NCI-H1436 (cell line): ENCODE measurements at places on chromosomes 3 and 15.

GRCh38 chr3:143120716-143121240 is 1.2 kb downstream of the CHST2 start:
- DNase-seq = no peak

DNA sequence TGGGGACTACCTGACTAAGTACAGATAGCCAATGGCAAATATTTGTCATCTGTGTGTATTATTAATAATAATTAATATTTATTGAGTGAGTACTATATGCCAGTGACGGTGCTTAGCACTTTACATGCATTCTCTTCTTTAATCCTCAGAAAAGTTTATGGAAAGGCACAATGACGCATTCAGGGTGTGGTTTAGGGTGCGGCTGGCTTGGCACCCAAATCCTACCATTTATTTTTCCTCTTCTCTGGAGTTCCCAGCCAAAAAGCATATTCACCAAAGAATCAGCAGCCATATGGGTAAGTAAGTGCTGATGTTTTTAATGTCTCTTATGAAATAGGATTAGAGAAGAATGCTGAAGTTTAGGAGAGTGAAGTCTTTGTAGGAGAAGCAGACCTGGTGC is 140.4 kb upstream of the TP63 start:
- no peak for DNase-seq

DNA sequence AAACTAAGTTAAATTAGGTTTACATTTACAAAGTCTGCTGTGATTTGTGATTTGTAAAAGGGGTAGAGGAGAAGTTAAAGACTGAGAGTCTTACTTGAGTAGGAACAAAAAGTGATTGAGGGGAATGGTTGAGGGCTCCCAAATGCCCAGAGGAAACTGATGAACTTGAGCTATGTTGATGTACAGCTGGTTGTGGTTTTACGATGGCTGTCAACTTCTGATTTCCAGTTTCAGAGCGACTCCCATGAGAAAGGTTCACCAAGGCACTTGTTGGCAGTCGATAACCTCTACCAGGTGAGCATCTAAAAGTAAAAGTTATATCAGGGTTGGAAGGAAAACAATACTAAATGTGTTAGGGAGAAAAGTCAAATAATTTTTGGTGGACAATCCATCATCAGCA is 91.0 kb downstream of the XRN1 start:
- DNase-seq = no peak

DNA sequence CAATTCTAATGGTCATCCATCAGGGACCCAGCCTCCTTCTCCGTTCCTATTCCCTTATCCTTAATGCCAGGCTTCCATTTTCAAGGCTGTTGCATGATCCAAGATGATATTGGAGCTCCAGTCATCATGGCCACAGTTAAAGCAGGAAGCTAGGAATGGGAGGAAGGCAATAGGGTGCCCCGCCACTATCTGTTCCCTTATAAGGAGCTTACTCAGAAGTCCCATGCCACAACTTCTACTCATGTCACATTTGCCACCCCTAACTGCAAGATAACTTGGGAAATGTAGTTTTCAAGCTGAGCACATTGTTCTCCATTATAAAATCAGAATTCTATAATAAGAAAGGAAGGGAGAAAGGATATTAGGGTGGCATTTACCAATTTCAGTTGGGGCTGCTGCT is 38.6 kb upstream of the SPSB4 start:
- DNase-seq = no peak

DNA sequence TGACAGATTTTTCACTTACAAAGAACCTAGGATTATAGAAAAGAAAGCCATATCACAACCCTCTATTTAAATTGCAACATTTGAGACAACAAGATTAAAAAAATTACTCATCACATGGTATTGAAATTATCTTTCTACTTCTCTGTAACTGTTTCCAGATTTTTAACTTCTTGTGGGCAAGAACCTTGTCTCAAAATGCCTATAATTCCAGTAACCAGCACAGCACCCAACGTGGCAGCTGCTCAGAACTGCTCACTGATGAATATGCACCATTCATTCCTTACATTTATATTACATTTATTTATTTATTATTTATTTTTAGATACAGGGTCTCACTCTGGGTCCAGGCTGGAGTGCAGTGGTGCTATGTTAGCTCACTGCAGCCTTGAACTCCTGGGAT is 216.1 kb downstream of the THRB start:
- no peak for DNase-seq

- no peak for DNase-seq
Measured at GRCh38 chr3:119690043-119690656, 12.7 kb upstream of the CFAP91 start.

DNA sequence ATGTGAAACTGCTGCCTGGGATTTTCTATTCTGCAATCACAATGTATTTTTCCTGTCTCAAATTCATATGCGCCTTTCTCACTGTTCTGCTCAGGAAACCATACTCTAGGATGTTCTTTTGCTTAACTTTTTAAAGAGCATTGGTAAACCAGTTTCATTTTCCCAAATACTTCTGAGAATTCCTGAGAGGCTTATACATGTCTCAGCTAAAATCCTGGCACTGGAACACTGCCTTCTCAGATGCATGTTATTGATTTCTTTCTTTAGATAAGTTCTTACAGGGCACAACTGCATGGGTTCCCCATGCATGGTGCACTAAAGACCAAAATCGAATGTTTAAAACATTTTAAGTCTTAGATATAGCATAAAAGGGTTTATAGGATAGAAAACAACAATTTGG is 178.3 kb upstream of the PLSCR5 start:
- DNase-seq = no peak

DNA sequence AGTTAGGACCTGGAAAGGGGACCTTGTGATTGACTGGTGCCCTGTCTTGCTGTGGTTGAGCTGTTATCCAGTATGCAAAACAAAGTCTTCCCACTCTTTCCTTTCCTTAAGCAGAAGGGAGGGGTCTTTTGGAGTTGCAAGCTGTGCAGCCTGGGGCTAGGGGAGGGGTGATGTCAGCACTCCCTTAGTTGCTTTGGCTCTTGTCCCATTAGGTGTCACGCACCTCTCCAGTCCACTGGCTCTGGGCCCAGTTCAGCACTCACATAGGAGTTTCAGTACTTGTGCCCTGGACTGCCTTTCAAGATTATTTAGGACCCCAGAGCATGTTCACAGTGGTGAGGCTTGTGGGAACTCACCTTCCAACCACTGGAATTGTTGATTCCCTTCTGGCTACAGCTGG is 238.5 kb downstream of the DOCK3 start:
- no peak for DNase-seq

- DNase-seq = no peak
Measured at GRCh38 chr3:156334841-156335545, 214.6 kb downstream of the KCNAB1 start.

- DNase-seq = no peak
Measured at GRCh38 chr15:65529762-65530317, 423 bp upstream of the HACD3 start.

DNA sequence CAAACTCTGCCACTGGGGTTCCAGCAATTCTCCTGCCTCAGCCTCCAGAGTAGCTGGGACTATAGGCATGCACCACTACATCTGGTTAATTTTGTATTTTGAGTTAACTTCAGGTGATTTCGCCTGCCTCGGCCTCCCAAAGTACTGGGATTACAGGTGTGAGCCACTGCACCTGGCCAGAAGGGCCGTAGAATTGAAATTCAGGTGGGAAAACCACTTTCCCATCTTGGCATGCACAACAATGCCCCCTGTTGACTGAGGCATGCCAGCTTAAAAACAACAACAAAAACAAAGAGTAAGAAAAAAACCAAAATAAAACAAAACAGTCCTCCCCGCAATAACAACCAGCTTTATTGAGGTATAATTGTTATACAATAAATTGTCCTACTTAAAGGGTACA is 32.6 kb upstream of the RAB11A start:
- no peak for DNase-seq

DNA sequence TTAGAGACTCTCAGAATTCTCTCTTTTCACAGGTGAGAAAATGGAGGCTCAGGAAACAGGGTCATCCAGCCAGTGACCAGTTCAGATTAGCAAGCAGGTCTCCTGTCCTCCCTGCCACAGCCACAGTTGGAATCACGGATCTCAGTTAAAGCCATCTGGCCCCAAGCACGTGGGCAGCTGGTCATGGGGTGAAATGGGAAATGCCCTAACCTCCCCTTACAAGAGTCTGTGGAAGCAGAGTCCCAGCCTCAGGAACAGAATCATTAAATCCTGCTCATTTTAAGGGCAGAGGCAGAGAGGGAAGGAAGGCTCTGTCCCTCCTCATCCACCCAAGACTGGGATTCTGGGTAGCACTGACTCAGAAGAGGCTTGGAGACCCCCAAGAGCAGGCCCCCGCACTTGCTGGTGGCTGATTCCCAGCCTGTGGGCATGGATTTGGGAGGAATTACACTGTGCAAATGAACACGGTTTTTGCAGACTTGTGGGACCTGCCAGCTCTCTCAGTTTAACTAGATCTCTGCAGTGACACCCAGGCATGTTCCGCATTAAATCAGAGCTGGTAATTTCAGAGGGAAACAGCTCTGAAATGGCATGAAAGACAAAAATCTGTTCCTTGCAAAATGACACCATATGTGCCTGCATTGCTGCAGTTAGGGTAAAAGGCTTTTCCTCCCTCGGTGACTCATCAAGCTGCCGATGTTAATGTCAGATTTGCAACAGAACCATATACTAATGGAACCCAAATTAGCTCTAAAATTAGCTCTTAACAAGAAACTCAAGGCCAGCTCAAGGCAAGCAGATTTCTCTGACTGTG is 89.0 kb downstream of the BDH1 start:
- DNase-seq = no peak

DNA sequence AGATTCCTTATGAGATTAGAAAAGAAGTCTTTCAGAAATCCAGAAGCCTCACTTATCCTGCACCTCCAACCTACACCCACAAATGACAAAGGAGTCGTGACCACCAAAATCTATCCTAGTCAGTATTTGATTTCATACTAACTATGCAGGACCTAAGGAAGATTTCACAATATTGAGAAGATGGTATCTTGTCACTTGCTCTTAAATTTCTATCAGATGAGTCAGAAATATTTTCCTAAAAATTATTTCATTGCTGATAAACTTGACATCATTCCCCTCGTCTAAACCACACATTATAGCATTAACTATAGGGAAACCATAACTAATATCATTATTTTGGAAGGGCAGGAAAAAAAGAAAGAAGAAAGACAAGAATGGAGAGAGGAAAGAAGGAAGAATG is 138.0 kb upstream of the THBS1 start:
- DNase-seq = no peak

DNA sequence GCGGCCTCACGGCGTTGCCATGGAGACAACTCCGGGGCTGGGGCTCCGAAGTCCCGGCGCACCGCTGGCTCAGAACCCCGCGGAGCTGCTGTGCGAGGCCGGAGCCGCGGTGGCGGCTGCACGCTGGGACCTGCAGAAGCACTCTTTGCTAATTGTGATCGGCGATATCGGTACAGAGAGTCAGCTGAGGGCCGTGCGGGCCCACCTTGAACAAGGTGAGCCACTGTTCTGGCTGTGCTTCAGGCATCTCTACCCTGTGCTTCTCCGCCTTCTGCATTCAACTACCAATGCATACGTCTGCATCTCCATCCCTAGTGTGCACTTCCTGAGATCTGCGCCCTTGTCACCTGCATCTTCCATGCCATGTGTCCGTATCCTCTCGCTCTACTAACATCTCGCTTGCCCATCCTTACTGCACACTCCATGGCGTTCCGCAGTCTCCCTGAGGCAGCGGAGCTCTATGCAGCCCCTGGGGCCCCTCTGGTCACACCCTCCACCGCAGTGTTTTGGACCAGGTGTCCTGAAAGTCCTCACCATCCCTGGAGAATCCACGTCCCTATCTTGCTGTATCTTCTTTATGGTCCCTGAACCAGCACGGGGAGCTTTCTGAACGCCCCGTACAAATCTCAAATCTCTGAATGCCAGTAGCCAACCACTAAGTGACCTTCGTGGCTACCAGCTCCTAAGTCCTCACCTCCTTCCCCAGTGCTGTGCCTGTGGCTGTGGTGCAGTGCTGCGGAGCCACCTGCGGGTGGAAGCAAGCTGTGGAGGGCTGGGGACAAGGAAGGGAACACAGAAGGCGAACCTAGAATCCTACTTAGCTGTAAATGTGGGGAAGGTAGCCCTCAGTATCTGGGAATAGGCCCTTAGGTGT is 6.2 kb upstream of the MAP1A start:
- no peak for DNase-seq

DNA sequence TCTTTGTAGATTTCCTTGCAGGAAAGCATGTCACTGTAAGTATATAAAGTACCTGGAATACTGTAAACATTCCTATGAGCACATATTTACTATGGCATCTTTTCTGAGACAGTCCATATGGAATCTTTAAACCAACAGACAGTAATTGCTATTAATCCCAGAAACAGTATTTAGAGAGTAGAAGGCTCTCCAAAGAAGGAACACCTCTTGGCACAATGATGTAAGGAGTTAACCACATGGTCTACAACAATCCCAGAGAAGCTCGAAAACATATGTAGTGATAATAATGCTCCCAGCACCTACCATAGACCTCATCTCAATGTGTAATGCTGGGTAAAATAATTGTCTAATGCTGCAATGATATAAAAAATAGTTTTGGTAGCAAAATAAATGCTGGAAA is 95.8 kb upstream of the IL12A start:
- DNase-seq = no peak

DNA sequence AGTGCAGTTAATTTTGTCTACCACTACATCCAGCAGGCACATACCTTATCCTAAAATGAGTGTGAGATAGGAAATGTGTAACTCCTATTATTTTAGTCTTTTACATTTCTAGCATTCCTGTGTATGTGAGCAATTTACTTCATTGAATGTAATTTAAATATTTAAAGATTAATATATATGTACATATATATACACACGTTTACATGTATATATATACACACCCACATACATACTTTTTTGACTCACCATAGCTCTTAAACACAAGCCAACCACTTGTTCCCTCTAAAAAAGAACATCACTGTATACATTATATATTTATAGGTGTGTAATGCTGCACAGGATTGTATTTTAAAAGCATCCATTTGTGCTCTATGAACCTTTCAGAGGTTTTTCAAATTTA is 425.6 kb upstream of the NECTIN3 start:
- DNase-seq = no peak

DNA sequence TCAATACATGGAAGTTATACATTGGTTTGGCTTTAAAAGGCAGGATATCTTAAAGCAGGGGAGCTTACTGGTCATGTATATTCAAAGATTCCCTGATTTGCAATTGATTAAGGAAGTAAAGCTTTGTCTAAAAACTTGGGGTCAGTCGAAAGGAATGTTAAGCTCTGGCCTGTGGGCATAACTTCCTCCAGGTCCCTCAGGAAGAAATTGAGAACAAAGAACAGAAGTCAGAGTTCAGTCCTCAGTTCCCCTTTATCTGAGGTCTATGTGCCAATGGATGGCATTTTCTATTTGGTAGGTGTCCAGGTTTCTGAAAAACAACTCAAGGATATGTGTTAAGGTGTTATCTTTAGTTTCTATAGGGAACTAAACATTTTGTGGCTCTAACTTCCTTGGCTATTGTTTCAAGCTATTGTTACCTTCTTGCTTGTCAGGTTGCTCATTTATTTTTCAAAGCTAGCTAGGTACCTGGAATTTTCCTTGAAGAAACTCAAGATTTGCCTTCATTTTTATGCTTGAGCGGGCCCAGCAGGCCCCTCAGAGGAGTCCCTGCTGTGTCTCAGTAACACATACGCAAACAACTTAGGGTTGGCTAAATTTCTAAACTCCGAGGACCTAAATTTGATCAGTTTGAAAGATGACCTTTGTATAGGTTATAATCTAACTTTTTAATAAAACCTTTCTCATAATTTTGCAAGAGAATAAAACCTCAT is 135.0 kb upstream of the UBE2E2 start:
- no peak for DNase-seq
